Right forelimb (tissue), 1 donor: ENCODE measurements at places on chromosomes 16 and 17.

DNA sequence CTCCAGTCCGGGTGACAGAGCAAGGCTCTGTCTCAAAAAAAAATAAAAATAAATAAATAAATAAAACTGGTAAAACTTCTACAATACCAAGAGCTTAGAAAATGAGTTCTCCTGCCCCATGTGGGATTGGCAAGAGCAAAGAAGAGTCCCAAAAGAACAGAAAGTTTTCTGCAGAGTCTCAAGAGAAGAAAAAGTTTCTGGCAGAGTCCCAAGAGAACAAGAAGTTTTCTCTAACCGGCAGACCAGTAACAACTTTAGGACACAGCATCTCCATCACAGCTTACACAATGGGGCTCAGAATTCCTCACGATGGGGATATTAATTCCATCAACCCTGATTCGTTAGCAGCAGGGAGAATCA, 1.1 kb downstream of the SLC39A11 start:
- DNase-seq, result peak; percentile 3

GRCh38 chr17:8693328-8693727, 51.3 kb downstream of the CCDC42 start:
- no peak for DNase-seq

DNA sequence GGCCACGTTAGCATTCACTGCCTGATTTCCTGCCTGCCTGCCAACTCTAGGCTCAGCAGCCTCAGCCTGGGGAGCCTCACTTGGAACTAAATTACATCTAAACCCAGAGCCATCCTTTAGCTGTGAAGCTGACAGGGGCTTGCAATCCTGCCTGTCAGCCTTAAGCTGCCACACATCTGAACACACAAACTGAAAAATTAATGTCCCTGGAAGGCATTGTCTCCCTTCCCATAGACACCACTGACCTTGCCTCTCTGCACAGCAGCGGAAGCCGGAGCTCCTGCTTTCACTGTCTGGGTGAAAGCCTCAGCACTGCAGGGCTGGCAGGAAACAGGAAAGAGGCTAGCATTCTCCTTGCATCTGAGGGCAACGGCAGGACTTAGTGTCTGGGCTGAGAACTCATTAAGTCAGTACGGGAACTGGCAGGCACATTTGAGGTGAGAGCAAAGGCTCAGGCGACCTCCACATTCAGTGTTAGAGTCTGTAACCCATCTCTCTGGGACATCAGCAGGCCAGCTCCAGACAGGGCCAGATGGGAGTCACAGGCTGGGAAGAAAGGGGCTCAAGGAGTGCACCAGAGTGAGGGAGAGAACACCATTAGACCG, 452.4 kb upstream of the C16orf82 start:
- no peak for DNase-seq

- DNase-seq, result no peak
Measured at GRCh38 chr16:81695321-81696165, 83.5 kb upstream of the PLCG2 start.

DNA sequence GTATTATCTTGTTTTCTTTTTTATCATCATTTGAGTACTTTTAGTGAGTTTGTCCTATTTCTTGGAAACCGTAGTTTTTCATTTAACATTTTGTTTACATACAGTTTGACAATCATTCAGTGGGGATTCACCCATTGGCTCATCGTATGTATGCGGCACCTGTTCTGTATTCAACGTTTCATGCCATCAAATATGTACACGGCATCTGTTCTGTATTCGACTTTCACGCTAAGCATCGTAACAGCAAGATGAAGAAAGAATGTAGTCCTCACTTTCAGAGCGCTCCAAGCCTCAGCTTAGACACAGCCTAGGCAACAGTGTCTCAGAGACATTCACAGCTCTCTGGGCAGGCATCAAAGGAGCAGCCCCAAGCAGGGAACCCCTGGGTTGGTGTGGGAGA, 177.2 kb upstream of the CHMP6 start:
- no peak for DNase-seq

GRCh38 chr16:19071811-19072777, 4.7 kb downstream of the COQ7 start:
- no peak for DNase-seq

DNA sequence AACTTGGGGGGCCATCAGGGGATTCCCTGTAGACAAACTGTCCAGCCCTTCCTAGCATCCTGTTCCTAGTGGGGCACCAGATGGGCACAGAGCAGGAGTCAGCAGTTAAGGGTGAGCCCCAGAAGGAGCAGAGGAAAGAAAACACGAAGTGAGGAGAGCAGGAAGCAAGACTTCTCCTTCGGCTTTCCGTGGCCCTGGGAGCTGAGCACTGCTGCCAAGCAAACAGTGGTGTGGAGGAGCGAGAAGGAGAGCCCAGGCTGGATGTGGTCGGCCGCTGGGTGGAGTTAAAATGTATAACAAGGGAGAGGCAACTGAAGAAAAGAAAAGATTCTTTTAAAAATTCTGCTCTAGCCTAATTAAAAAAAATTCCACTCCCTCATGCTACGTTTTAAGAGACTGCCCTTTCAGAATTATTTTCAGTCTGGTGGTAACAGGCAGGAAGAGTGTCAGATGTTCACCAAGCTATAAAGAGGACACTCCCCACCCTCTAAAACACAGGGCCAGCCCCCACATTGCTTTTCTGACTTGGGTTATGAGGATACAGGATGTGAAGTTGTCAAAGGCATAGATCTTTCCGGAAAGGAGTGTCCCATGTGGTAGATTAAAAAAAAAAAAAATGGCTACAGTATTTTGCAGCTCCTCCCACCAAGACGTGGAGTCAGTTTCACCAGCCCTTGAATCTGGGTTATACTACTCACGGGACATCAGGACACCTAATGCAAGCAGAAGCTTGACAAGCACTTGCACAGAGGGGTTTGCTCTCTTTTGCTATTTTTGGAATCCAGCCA, 74.9 kb upstream of the ZFHX3 start:
- peak; percentile 62 for DNase-seq

GRCh38 chr16:63323722-63324705, 1287.8 kb upstream of the CDH8 start:
- no peak for DNase-seq

- DNase-seq, result no peak
Measured at GRCh38 chr16:65666132-65666941, 544.5 kb upstream of the CDH11 start.

GRCh38 chr17:9522074-9522473, 53.5 kb downstream of the STX8 start:
- DNase-seq, result no peak
